ENCODE measurements at places on chromosomes 2 and 18.
A peak's percentile ranks its signal among the peaks of the same experiment; 100 is the strongest.

DNA sequence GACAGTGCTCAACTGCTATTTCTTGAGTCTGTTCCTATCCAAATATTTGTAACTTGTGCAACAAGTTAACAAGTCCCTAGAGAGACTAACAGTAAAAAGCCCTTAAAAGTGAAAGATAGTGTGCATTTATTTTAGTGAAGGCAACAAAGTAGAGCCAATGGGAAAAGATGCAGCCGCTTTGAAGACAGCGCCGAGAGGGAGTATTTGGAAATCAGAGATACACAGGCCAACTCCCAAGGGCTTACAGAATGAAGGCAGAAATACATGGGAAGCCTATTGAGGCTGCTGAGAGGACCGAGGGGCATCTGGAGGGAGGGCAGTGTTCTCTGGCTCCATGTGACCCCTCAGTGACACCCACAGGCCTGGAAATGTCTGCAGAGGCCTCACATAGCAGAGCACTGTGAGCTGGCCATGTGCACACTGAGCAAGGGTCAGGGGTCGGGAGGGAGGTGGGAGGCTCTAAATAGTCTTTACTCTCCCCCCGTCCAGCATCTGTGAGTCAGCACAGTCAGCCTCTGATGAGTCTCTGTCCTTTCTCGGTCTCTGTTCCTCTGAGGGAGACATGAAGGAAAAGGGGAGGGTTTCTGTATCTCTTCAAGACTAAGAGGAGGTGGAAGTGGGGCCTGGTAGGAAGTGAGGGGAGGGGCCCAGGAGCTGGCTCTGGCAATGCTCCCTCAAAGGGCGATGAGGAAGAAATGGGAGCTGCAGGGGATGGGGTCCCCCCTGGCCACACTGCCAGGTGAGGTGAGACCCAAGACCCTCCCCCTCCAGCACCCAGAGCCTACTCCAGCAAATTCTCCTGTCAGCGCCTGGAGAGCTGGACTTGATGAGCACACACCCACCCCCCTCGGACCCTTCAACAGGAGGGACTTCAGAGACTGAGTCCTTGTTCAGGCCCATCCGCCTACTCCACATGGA lies 133.6 kb downstream of the SP3 start:
- peak; percentile 31 for DNase-seq

DNA sequence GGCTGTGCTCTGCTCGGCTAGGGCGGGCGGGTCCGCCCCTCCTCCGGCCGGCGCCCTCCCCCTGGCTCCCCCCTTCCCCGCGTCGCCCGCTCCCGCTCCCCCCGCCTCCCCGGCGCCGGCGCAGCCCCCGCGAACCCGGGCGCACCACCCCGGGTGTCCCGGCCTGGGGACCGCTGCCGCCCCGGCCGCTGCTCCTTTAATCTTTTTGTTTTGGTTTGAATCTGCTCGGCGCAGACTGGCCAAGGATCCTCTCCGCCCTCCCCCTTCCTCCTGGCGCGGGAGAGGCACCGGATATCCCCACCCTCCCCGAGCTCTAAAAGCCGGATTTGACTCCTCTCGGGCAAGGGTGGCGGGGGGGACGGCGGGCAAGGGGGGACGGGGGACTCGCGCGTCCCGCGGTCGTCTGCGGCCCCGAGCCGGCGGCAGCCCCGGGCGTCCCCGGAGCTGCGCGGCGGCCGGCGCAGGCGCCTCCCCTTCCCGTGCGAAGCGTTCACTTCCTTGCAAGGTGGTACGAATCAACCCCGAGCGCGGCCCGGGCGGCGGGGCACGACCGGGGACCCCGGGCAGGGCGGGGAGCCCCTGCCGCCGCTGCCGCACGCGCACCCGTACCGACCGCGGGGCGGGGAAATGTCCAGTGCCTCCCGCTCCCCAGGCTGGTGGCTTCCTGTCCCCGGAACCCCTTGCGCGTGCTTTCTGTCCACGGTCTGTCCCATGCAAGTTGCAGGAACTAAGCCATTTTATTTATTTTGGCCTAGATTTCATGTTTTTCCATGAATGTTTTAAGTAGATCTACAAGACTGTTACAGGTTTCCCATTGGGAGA lies at the start of gene PTGR3:
Gene PTGR3 (minus strand): TSS at position 11 of the 822 bp plus-strand sequence. CDS start 81 bp downstream, outside the sequence.
- DNase-seq = peak; percentile 79

DNA sequence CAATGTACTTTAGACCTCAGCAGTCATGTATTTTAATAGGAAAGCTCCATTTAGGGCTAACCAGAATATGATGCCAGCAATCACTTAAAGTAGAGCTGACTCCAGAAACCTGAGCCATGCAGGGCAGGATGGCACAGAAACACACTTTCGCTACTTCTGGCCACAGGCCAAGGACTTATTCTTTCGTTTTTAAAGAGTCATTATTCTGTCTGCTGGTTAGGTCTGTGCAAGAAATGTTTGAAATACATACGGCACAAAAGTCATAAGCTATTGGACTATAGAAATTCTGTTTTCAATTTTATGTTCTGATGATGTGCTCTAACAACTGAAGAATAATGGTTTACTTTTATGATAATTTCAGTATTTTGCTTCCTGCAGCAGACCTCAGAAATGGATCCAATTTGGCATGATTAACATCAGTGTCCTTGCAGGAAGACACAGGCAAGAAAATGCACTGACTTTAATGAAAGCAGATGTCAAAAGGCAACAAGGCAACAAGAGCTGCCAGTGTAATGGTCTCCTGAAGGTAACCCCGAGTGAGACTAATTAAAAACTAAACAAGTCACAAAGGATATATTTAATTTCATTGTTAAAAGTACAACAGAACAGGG lies 114.4 kb upstream of the CHRNA1 start:
- DNase-seq = peak; percentile 41

GRCh38 chr2:15560140-15560987 lies 770 bp downstream of the NBAS start:
- peak; percentile 47 for DNase-seq

- DNase-seq = peak; percentile 94
These were observed 110.8 kb downstream of the FMNL2 start for GRCh38 chr2:152445791-152446201.

- no peak for DNase-seq
These were observed 181.8 kb downstream of the GBX2 start for GRCh38 chr2:235986361-235986760.

DNA sequence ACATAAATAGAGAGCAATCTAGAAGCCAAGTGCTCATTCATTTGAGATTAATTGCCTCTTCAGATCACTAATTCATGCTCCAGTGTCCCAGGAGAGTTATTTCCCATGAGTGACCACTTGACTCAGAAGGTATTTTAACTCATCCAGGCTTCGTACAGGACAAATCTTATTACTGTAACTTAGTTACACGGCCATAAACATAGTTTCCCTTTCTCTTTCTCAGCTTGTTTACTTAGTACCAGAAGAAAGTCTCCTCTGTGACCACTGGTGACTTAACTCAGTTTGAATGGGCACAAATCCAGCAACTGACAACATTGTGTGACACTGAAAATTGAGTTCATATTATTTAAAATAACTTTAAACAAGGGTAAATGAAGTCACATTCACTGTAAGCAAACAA lies 25.3 kb downstream of the MMADHC start:
- DNase-seq = peak; percentile 61

GRCh38 chr2:69253611-69254301 lies 133.3 kb downstream of the GFPT1 start:
- peak; percentile 100 for DNase-seq

DNA sequence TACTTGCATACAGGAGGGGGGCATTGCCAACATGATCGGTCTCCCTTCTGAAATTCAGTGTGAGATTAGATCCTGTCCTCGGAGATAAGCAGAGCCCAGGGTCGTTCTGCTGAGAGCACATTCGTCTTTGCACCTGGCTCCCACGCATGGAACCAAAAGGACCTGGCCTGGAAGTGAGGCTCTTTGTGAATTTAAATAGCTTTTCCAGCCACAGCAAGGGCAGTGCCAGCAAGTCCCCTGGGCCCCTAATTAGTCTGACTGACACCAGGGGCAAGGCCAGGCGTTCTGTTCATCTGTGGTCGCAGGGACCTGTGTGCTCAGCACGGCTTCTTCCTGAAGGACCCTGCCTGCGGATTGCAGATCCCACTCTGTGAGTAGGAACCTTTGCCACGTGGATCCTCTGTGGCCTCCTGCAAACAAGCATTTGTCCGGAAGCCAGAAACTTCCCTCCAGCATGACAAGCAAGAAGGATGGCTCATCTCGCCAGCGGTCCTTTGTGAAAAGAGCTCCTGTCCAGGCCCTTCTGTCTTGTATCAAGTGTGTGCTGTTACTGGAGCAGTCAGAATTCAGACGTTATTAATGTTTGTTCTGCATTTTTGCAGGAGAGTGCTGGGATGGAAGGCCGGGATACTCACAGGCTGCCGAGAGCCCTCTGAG lies 128.7 kb downstream of the TPO start:
- DNase-seq = no peak

DNA sequence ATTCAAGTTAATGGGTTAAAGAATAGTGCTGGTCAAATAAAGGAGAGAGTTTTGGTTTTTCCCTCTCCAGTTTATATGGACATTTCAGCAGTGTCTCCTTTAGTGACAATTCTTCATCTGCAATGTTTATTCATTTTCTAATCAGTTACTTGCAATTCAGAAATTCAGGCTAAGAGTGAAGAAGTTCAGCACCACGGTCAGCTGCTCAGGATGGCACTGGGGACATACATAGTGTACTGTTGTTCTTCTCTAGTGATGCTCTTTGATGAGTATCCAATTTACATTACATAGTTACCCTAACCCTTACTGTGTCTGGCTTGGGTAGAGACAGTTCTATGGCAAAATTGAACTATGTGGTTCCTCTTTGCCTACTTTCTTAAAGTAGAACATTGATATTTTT lies 412.7 kb downstream of the CNTNAP5 start:
- DNase-seq = no peak

GRCh38 chr2:197124639-197125390 lies 185.8 kb downstream of the ANKRD44 start:
- DNase-seq = peak; percentile 81

GRCh38 chr2:235669983-235670962 lies 176.4 kb downstream of the AGAP1 start:
- DNase-seq = peak; percentile 87

GRCh38 chr18:55116863-55117262 lies 157.6 kb upstream of the CCDC68 start:
- no peak for DNase-seq

DNA sequence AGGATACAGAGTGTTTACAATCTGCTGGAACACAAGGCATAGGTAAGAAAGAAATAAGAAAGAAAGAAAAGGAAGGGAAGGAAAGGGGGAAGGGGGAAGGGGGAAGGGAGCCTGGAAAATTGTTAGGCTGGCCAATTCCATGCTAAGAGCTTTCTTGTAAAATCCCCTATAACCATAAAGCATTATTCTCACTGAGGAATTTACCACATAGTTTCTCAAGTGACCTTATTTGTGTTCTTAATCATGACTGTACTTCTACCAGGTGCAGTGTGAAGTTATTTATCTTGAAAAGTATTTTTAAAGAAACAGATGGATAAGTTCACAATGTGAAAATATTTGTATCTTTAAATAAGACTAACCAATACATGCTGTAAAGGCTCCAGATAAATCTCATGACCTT lies 39.2 kb upstream of the KIDINS220 start:
- peak; percentile 32 for DNase-seq

DNA sequence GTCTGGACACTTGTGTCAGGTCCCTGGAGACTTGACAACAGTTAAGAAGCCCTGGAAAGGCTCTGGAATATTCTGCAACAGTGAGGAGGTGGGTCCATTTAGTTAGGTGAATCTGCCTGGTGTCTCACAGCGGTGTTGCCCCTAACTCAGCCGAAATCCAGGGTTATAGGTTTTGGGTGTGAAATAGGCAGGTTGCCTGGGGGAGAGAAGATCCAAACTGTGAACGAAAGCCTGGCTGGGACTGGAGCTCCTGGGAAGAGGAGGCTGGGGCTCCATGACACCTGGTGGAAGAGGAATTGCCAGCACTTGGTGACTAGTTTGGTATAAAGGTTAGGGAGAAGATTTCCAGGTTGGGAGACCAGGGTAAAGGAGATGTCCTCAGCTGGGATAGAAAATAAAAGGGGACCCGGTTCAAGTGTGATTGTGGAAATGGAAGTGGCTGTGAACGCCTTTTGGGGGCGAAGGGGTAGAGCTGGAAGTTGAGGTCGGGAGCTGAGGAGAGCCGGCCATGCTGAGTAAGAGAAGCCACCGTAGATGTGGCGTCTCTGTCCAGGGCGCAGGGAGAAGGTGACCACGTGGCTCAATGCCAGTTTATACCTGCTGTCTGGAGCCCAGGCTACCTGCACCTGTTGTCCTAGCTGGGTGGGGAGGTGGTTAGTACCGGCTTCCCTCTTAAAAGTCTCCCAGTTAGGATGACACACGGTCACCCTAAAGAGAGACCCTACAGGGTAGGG lies 3.0 kb upstream of the GAREM2 start:
- no peak for DNase-seq

GRCh38 chr2:165428926-165429325 lies 40.6 kb upstream of the CSRNP3 start:
- peak; percentile 11 for DNase-seq

- DNase-seq = no peak
These were observed 141.8 kb downstream of the HRH4 start for GRCh38 chr18:24602201-24602600.

DNA sequence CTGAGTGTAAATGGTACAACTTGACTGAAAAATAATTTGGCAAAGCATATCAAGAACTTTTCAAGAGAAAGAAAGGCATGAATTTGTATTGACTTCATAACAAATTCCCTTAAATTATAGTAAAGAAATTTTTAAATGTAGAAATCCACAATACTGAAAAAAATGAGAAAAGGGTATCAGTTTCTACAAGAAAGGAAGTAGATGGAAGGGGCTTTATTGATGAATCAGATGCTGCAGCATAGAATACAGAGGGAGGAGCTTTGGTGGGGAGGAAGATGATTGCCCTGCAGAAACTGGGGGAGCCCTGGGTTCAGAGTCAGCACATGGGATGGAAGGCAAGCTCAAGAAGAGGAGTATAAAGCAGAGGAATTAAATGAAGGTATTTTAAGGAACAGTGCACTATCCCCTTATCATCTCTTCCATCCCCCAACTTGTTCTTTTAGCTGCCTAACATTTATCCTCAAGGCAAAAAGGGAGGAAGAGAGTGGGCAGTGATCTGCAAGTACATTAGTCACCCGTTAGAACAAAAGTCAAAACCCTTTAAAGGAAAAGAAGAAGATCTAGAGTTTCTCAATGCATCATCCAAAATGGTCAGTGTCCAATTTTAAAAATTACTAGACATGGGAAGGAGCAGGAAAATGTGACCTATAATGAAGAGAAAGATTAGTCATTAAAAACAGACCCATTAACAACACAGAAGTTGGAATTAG lies 77.7 kb downstream of the KCTD18 start:
- peak; percentile 36 for DNase-seq

DNA sequence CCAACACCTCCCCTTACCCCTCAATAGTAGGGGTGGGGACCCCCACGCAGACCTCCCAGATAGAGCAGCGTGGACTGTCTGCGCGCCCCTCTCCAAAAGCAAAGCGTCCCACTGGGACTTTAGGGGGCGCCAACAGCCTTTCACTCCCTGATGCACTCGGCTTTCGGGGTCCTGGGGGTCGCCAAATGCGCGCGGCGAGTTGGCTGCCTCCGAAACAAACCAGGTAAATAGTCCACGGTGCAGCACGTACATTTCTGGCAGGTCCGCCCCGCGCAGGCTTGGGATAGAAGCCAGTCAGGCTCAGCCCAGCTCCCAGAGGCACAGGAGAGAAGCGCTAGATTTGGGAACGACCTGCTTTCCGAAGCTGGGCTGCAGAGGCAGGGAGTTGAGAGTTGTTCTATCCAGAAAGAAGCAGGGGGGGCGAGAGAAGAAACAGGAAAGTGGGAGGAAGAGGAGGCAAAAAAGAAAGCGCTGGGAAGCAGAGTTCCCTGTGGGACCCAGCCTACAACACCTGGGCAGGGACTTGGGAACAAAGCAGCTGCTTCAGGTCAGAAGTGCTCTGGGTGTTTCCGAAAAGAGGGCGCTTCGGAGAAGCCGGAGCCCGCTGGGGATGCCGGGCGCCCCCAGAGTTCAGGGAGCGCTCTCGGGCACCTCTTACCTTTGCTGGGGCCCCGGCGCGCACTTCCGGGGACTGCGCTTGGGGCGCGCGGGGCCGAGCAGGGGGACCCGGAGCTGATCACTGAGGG lies 544 bp downstream of the EVA1A start:
- peak; percentile 40 for DNase-seq

Data from iris pigment epithelial cell (primary cell).